ENCODE measurements at places on chromosomes 7 and 10.

DNA sequence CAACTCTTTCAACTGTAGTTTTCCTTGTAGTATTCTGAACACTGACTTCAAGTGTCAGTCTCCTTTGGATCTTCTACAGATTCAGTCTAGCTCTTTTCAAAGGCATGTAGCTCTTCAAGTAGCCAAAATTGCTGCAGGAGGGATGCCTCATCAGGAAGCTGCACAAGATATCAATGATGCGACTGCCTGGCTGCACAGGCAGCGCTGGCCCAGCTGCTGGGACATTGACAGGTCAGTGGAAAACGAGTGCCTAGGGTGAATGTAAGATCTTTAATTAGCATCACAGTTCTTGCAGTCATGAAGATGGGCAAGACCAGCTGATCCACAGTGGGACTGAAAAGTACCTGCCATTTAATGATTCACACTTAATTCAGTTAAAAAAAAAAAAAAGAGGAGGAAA is 167.6 kb downstream of the ANK3 start:
- DNase-seq: no peak

- no peak for DNase-seq
These were observed 36.7 kb upstream of the PDGFA start for GRCh38 chr7:556291-556826.

DNA sequence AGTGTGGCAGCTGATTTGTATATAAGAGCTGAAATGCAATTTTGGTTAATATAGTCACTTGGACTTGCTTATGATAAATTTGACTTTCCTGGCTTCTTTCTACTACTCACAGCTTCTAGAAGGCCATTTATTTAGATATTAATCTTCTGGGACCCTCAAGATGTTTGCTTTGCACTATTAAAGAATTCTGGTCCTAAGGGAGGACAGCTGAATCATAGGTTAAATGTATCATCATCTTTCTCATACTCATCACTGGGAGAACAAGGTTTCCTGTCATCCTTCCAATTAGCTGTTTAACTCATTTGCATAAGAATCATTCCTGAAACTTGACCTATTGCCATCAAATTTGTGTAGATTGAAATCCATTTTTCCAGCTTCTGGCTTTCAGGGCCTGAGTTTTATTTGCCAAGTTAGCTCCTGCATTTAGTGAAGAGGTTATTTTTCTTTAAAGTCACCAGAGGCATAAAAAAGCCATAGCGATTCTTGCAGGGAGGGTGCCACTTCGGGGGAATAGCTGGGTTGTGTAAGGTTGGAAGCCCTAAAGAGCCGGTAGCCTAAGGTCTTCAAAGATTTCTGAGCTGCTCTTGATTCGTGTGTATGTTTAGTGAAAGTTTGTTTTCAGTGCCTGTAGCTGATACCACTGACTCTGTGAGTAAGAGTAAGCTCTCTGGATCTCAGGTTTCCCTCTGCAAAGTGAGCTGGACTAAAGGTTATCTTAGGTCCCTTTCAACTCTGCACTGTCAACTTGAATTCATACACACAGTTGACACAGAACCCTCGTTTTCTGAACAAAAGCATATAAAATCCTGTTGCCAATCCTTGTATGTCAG is 4.3 kb downstream of the MAP3K8 start:
- no peak for DNase-seq

DNA sequence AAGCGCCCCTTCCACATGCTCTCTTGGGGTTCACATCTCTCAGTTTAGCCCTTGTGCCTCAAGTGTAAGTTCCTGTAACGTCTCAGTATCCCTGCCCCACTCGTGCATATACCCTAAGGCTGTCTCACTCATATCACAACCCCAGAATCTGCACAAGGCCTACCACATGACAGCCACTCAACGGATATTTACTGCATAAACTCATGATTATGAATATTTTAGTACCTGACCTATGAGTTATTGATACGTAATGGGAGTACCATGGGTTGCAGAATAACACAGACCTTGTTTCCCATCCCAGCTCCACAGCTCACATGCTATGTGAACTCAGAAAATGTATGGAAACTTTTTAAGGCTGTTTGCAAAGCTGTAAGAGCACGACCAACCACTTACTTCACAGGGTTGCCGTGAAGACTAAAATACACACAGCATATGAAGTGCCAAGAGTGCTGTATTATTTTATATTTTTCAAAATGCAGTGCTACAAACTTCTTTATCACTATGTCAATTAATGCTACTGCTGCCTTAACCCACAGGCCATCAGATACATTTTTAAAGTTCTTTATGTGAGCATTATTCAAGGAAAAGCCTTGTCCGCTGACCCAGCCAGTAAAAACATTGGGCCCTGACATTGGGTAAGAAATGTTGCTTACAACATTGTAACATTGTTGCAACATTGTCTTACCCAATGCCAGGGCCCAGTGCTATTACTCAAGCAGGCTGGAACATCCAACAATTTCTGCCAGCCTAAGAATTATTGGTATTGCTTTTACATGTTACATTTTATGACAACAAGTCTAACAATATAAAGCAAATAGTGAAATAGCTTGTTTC is 97.2 kb downstream of the JAZF1 start:
- no peak for DNase-seq

DNA sequence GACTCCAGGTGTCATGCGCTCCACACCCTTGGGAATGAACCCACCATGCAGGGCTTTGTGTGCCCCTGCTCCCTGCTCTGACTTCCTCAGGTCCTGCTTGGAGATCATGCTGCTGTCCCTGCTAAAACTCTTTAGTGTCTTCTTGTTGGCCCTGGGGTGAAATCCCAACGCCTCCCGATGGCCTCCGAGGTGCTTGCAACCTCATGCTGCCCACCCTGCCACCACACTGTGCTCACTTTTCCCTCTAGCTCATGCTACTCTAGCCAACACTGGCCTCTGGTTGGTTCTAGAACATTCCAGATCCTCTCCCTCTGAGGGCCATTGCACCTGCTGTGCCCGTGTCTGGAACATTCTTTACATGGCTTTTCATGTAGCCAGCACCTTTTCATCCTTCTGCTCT is 227.7 kb downstream of the ADAM12 start:
- DNase-seq: no peak

- no peak for DNase-seq
These were observed 5.8 kb upstream of the ITIH5 start for GRCh38 chr10:7672341-7673134.

- DNase-seq: no peak
These were observed 221.6 kb downstream of the TMEM178B start for GRCh38 chr7:141295367-141295895.

DNA sequence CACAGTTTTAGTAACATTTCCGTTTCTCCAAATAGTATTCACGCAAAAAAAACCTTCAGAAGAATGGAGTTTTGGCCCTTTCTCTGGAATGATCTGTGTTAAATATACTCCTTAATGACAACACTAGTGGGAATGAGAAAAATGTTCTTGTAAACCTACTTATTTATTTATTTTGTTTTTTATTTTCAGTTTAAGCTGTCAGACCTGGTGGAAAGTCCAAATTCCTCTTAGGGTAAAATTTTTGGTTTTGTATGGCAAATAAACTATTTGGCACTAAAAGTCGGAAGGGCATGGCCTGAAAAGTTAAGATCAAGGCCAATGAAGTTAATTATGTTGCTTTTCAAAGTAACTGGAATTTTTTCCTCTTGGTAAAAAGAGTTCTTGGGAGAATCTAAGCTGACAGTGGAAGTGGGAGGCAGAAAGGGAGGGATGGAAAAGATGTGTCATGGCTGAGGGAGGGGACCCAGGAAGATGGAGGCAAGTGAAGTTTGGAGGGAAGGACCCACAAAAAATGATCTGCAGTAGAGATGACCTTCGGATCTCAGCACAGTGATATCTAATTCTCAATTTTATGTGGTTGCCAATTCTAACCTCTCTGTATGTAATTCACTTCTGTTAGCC is 33.5 kb upstream of the VPS41 start:
- DNase-seq: no peak

DNA sequence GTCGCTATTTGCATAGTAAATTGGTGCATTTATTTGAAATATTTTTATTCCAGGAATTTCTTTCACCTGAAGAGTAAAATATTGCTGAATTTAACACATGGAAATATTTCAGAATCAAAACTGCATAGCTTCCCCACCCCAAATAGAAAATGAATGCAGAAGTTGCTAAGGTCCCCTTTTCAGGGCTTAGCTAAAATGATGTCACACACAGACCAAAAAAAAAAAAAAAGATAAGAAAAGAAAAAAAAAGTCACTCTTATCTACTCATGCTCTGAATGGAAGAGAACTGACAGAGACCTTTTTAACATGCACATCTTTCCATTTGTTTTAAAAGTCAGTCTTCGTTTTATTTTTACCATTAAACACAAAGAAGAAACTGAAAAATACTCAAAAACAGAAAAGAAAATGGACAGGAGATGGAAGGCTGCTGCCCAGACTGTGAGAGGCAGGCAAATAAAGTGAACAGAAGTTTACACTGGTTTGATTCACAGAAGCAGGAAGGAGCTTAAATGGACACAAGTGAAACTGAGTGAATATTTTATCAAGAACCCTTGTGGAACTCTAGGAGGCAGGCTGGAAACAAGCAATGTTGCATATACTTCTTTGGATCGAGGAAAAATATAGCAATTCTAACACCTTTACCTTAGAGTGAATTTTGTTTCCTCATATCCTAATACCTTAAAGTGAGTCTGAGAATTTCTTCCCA is 32.0 kb downstream of the PSMC2 start:
- no peak for DNase-seq
